Umbilical cord (tissue), 2 donors: ENCODE measurements at places on chromosomes 4 and X.

DNA sequence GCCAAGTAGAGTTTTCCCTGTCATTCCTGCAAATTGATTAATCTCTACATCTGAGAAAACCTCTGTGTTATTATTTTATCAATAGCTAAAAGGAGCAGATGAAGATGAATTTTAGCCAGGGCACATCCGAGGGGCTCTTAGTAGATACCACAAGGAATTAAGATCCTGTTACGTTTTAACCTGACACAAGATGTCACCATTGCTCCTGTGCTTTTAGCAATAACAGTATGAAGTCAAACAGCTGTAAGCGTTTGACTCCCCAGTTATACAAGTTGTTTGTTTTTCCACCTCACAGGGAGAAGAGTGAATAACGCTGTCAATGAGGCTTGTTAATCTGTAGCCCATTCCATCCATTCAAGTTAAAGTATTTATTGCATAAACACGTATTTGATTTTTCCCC lies 76.0 kb upstream of the AP1S2 start:
- DNase-seq, result peak; percentile 12

DNA sequence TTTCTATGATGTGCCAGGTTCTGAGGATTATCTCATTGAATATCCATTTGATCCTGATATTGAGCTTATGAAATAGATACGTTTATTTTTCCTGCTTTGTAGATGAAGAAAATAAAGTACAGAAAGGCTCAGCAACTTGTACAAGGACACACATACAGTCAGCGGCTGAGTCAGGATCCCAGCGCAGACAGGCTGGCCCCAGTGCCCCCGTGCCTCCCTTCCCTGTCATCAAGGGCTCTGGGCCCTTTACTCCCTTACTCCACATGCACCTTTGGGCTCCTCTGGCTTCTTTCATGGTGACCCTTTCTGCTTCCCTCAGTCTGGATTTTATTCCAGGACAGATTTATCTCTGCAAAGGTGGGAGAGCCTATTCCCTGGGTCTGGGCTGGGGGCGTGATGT lies 12.8 kb downstream of the RASL11B start:
- no peak for DNase-seq

- DNase-seq, result no peak
Measured at GRCh38 chrX:47828984-47829383, 7.7 kb upstream of the ZNF81 start.

DNA sequence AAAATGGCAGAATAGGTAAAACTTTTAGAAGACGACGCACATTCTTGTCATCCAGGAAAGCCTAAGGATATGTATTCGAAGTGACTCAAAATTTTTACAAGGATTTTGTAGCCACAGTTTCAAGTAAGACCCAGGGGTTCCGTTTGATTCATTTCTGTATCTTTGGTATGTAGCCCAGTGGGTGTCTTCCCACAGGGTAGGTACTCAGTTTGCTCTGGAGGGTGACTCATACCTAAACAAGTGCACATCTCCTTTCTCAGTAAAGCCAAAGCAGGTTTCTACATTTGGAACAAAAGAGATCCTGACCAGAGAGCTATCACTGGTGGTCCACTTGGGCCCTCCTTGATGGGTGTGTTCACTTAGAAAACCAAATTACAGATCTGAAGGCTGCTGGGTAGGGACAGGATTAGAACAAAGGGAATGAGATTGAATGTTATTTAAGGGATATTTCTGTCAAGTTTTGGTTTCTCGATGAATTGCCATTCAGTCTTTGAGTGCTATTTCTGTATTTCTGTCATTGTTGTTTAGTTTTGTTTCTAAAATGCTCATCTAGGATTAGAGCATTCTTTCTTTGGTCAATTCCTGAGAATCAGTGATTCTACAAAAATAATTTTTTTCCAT lies 56.1 kb downstream of the PLS3 start:
- DNase-seq, result no peak

- no peak for DNase-seq
Measured at GRCh38 chr4:170425521-170426143, 335.9 kb upstream of the AADAT start.

- DNase-seq, result no peak
Measured at GRCh38 chrX:44667771-44668170, 125.1 kb upstream of the FUNDC1 start.
